Hematopoietic multipotent progenitor cell (in vitro differentiated cells): ENCODE measurements at places on chromosomes 16 and 17.

GRCh38 chr17:1244606-1245012 is 25.6 kb upstream of the BHLHA9 start:
- no peak for DNase-seq

DNA sequence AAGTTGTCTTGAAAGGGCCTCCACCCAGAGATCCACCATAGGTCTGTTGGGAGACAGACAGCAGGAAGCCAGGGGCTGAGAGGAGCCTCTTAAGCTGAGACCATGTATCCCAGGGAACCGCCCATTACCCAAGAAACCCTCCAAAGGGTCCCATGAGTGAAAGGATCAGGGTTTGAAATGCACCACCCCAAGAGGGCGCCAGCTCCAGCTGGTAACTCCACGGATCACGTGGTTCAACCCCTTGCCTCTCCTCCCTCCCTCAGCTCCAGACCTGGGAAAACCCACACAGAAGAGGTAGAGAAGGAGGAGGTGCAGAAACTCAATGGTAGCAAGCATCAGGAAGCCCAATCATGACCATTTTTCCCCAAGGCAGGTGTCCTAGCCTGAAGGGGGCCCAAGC is 148.7 kb downstream of the AIPL1 start:
- no peak for DNase-seq

- DNase-seq = no peak
Observed at GRCh38 chr16:48612611-48613010, 2.6 kb upstream of the N4BP1 start.

GRCh38 chr17:40548982-40549685 is 16.1 kb downstream of the CCR7 start:
- DNase-seq = no peak

- DNase-seq = no peak
Observed at GRCh38 chr17:46027048-46027975, 28.3 kb downstream of the STH start.

DNA sequence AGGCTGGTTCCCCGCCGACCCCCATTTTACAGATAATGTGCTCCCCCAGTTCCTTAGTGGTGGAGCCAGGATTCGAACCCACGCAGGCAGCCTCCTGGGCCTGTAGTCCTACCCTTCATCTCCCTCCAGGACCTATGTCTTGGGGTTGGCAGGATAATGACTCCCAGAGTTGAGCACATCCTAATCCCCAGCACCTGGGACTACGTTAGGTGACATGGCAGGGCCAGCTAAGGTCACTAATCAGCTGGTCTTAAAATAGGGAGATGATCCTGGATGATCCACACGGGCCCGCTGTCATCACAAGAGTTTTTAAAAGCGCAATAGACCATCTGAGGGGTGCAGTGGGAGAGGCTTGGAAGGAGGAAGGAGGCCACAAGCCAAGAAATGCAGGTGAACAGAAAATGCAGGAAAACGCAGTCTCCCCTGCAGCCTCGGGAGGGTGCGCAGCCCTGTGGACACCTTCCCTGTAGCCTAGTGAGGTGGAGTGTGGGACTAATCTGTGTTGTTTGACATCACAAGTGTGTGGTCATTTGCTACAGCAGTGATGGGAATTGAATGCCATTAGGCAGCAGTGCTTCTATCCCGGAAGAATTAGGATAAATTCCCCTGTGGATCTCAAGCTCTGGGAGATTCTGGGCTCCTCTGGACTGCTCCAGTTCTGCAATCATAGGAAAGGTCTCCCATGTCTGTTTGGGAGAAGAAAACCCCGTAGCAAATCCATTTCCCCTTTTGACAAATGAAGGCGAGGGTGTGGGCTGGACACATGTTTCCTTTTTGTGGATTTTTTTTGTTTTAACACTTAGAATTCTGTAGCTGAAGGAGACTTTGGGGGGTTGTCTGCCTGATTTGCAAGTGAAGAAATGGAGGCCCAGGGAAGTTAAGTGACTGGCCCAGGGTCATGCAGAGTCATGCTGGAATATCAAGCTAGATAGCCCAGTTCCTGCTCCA is 297.7 kb downstream of the SEC14L1 start:
- DNase-seq = no peak

DNA sequence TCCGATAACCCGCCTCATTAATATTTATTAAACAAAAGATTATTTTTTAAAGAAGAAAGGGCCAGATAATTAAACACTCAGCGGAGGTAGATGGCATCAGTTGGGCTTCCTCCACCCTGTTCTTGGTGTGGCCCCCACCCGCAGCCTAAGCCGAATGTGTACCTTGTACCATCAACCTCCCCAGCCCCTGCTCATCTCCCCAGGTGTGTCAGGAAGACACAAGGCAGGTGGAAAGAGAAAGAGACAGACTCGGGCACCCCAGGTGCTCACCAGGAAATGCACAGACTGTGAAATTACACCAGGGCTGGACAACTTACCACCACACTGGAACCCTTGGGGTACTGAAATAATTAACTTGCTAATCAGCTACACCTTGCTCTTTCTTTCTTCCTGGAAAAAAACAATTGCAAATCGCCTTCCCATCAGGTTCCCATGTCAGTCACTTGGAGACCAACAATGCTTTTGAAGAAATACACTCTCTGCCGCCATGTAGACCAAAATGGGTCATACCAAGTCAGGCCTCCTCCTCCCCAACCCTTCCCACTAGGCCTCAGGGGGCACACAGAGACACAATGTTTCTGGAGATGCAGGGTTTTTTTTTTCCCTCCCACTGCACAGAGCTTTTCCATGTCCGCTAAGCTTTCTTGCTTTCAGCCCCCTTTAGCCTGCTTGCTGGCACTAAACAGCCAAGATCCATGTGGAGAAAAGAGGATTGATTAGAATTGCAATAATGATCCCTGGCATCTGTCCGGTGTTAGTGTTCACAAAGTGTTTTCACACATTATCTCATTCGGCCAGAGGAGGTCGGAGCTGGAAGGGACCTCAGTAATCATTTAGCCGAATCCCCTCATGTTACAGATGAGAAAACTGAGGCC is 8.6 kb upstream of the LHX1 start:
- DNase-seq = no peak

GRCh38 chr17:16975744-16976625 is 4.1 kb upstream of the TNFRSF13B start:
- no peak for DNase-seq

DNA sequence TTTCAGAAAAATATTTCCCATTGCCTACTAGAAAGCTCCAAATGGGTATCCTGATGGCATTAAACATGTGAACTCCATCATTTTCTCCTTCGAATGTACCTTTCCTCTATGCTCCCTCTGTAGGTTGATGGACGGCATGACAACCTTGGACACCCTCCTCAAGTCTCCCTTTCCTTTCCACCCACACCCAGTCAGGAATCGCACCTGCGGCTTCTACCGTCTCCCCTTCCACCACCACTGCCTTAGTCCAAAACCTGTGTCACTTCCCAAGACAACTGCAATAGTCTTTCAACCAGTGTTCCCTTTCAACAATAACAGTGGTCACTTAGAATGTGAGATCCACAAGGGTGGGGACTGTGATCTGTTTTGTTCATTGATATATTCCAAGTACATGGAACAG is 233.1 kb upstream of the AXIN2 start:
- no peak for DNase-seq

DNA sequence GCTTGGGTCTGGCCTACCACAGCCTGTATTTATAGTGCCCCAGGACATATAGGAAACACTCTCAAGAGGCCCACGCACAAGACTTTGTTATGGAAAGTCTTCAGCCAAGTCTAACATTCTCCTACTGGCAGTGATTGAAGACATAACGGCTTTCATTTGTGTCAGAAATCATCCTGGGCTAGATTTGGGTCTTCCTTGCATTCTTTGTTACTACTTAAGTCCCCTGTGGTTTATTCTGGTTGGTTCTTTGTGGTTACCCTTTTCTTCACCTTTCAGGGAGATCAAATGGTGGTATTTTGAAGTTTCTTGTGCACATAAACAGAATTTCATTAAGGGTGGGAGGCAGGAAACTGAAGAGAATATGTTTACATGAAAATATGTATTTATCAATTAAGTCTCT is 37.7 kb downstream of the REXO5 start:
- DNase-seq = no peak

DNA sequence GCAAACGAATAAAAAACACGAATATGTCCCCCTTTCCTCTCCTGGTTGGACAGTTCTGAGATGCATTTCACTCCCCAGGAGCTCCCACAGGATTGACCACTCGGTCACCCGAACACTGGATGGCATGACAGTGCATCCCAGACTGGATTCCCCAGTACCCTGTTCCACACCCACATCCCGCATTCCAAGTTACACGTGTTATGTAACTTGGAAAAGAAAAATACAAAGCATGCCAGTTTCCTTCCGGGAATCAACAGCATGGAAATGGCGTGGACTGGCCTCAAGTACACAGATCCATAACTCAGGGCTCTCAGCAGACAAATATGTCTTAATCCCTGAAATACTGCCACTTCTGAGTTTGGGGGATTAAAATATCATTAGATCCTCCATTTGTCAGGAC is 12.6 kb upstream of the KLHL36 start:
- DNase-seq = no peak

- DNase-seq = no peak
Observed at GRCh38 chr16:26196310-26196709, 504.6 kb downstream of the HS3ST4 start.

DNA sequence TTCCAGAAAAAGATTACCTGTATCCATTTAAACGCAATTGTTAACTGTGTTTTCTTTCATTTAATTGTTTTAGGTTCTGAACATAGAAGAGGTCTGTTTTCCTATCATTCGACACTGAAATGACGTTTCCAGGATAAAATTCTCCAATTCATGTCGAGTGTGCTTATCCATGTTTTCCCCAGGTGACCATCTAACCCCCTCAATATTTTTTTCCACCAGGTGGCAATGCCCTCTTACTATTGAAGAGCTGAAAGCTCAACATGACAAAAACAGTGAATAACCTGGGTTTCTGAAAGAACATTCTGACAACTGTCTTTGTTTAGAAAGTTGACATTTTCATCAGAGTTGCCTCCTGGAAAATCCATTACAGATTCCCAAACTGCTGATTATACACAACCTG is 948.7 kb downstream of the KCNJ2 start:
- no peak for DNase-seq

- DNase-seq = no peak
Observed at GRCh38 chr16:35492225-35492624, 2032.8 kb downstream of the TP53TG3F start.

DNA sequence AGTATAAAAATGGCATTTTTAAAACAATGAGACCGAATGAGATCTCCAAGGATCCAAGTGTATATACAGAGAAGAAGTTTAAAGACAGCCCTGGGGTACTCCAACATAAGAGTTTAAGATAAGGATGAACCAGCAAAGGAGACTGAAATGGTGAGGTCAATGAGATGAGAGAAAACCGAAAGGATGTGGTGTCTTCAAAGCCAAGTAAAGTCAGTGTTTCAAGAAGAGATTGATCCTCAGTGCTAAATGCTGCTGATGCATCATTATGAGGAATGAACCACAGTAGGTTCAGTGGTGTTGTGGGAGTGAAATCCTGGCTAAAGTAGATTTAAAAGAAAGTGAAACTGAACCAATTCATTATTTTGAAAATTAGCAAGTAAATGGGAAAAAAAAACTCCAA is 38.1 kb upstream of the NLK start:
- no peak for DNase-seq

DNA sequence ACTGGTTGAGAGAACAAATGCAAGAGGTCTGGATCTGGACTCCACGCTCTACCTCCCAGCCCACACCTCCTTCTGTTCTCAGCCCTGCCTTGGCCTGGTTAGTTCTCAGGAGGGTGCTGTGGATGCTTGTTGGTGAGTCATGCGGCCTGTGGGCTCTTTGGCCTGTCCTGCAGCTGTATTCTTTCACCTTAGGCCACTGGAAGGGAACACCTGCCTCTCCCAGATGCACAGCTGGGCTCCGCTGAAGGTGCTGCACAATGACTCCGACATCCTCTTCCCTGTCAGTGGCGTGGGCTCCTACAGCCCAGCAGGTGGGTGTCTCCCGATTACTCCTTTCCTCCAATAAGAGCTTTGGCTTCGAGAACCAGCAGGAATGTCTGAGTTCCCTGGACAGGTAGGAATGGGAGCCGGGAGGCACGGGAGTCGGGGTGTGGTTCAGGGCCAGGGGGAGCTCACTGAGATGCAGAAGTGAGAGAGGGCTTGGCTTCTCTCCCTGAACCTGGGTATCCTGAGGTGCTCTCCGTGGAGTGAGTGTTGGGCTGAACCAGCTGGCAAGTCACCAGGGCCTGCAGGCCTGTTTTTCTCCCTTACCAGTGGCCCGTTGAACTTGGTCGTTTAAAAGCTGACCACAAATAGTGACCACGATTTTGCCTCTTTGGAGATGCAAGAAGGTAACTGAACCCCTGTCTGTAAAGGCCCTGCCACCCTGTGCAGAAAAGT is 85.0 kb downstream of the SNX29 start:
- DNase-seq = no peak

GRCh38 chr17:81517339-81518112 is 4.9 kb upstream of the ACTG1 start:
- DNase-seq = no peak
